ENCODE measurements at places on chromosomes 12 and 14. TPM values are rescaled to one million over a fixed set of nuclear protein-coding genes. Genes with fewer than 3 reads are reported as not detected.

- H3K27me3 ChIP-seq = no peaks in the 10 kb centered on the region
- H3K4me1 ChIP-seq = no peaks in the 10 kb centered on the region
- no peak overlapping the region for H3K4me3 ChIP-seq
- H3K36me3 ChIP-seq = no peaks in the 10 kb centered on the region
- no peak for DNase-seq
Measured at GRCh38 chr12:94488463-94488862, 28.8 kb upstream of the CEP83 start.

DNA sequence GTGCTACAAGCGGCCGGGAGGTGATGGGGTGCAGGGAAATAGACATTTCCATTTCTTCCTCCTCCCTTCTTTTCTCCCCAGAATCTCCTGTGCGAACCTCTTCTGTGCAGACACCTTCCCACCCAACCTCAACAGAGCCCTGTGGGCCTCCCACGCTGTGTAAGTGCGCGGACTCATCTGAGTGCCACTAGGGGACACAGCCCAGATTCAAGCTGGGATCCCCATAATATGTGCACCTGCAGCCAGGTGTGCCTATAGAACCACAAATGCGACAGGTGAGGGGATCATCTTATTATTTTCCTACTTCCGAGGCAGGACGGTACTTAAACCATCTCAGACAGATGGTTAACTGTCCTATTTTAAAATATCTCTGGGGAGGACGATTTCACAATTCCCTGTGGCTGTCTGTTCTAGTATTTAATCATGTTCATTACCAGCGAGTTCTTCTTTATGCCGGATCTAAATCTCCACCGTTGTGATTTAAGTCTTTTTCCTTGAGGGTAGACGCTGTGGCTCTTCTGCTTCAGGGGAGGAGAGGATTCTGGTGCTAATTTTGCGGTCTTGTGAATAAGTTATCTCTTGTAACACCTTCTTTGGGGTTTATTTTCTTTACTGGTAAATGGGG lies 17.2 kb upstream of the CACNA1C start:
- peaks cover 3% of the 10 kb centered on the region for H3K27me3 ChIP-seq
- peaks cover 9% of the 10 kb centered on the region for H3K4me1 ChIP-seq
- H3K36me3 ChIP-seq = no peaks in the 10 kb centered on the region
- H3K27ac ChIP-seq = no peak overlapping the region
- no peak for DNase-seq

DNA sequence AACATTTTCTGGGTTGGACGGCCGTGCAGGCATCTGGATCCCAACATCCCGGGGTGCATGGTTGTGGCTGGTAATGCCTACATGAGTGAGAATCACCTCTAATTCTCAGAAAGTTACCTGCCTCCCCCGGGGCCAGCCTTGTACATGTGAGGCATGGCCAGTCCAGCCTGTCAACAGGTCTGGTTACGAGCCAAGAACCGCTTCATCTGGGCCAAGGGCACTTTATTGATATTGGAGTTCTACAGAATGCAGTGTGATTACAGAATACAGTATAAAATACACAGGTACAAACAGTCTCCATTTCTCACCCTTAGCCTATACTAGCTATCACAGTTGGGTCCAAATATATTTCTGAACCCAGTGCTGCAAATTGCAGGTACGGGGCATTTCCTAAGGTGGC lies 84.9 kb upstream of the EVL start:
- no peaks in the 10 kb centered on the region for H3K36me3 ChIP-seq
- DNase-seq = no peak
- H3K27ac ChIP-seq = no peak overlapping the region
- no peaks in the 10 kb centered on the region for H3K27me3 ChIP-seq
- H3K4me1 ChIP-seq = no peaks in the 10 kb centered on the region

DNA sequence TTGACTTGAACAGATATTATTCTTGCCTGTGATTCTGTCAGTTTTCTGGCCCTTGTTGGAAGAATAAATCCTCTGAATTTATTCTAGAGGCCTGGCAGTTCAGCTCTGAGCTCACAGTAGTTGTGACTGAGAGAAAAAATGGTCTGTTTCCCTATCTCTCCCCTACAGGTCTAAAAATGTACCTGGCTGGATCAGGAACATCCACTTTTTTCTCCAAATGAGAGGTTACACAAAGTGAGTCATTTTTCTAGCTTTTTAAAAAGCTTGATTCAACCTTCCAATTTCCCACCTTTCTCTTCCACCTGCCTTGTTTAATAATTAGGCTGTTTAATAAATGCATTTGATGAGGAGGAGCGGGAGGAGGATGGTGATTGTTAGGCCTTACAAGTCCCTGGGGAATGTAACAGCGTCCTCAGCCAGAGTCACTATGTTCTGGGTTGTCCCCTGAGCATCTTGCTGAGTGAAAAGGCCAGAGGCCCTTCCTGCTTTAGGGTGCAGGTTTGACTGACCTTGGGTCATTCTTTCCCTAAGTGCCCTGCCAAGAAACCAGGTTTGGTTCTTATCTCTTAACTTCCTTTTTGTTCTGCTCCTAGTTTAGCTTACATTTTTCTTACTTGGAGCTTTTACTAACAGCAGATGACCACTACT lies 91.7 kb upstream of the FUT8 start:
- H3K27me3 ChIP-seq = no peaks in the 10 kb centered on the region
- H3K27ac ChIP-seq = no peak overlapping the region
- no peaks in the 10 kb centered on the region for H3K4me1 ChIP-seq
- H3K36me3 ChIP-seq = no peaks in the 10 kb centered on the region
- DNase-seq = no peak
- no peak overlapping the region for H3K4me3 ChIP-seq

DNA sequence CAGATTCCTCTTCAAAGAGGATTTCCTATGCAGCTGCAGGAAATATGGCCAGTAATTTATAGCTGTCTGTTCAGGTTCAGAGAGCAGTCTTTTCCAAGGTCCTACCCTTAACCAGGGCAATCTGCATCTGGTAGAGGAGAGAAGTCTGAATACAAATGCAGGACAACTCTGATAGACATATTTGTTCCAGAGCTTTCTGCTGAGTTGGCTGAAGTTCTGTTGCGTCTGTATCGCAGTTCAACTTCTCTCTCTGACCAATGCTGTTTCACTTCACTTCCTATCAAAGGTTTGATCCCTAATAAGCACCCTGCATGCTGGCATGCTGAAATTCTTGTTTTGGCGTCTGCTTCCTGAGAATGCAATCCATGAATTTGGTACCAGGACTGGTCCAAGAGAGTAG lies 14.0 kb upstream of the CCDC91 start:
- H3K4me3 ChIP-seq = no peak overlapping the region
- DNase-seq = no peak
- no peak overlapping the region for H3K27ac ChIP-seq
- no peaks in the 10 kb centered on the region for H3K27me3 ChIP-seq

- no peak overlapping the region for H3K27ac ChIP-seq
- H3K4me3 ChIP-seq = no peak overlapping the region
- no peak for DNase-seq
- H3K27me3 ChIP-seq = no peaks in the 10 kb centered on the region
- no peaks in the 10 kb centered on the region for H3K36me3 ChIP-seq
- H3K4me1 ChIP-seq = peaks cover 32% of the 10 kb centered on the region
Measured at GRCh38 chr14:68402525-68403101, 390.3 kb downstream of the ZFP36L1 start.

- H3K4me1 ChIP-seq = no peaks in the 10 kb centered on the region
- H3K36me3 ChIP-seq = no peaks in the 10 kb centered on the region
- H3K4me3 ChIP-seq = no peak overlapping the region
- H3K27me3 ChIP-seq = no peaks in the 10 kb centered on the region
- no peak for DNase-seq
Measured at GRCh38 chr14:87888136-87888999, 104.6 kb downstream of the GALC start.

Gene ADAMTS20
- total RNA-seq = not detected

DNA sequence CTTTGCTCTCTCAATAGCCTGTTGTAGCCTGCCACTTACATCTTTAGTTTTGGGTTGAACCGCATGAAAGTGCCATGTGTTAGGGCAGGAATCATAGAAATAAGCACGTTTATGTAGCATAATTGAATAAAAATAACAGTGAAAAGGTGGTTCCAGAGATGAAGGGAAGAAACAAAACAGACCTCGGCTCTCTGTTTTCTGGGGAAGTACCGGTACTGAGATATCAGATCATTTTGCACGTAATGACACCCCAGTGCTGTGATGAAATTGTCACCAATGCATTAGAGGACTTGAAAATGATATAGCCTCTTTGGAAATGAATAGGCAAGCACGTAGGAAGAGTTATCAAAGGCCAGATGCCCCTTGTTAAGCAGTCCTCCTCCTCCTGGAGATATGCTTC lies 42.5 kb upstream of the DLK1 start:
- H3K4me3 ChIP-seq = no peak overlapping the region
- H3K4me1 ChIP-seq = peaks cover 4% of the 10 kb centered on the region

- no peak overlapping the region for H3K27ac ChIP-seq
- no peaks in the 10 kb centered on the region for H3K36me3 ChIP-seq
- no peak for DNase-seq
- H3K4me1 ChIP-seq = no peaks in the 10 kb centered on the region
Measured at GRCh38 chr12:24134092-24134491, 184.6 kb upstream of the SOX5 start.

- no peaks in the 10 kb centered on the region for H3K36me3 ChIP-seq
- DNase-seq = no peak
- no peak overlapping the region for H3K4me3 ChIP-seq
- H3K4me1 ChIP-seq = no peaks in the 10 kb centered on the region
- no peaks in the 10 kb centered on the region for H3K27me3 ChIP-seq
- H3K27ac ChIP-seq = no peak overlapping the region
Measured at GRCh38 chr14:93160353-93160801, 24.3 kb downstream of the MOAP1 start.

- no peak overlapping the region for H3K4me3 ChIP-seq
- DNase-seq = peak; percentile 48
- H3K27ac ChIP-seq = peak overlapping the region; percentile 67
- no peaks in the 10 kb centered on the region for H3K27me3 ChIP-seq
Measured at GRCh38 chr12:112121780-112122565, 3.4 kb upstream of the TRAFD1 start.

DNA sequence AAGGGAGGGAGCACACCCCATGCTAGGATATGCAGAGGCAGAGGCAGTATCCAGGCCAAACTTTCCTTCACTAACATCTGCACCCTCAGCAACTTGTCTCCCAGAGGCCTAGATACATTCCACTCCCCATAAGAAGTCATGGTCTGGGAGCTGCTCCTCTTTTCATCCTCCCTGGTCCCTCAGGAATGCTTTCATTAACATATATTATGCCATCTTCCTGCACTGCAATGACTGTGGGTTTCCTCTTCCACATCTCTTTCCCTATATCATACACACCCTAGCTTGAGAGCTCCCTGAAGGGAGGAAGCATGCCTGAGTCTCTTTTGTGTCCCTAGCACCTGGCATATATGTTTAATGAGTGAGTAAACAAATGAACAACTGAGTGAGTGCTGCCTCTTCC lies 8.6 kb downstream of the DDN start:
- H3K4me1 ChIP-seq = peaks cover 9% of the 10 kb centered on the region
- DNase-seq = no peak
- H3K36me3 ChIP-seq = no peaks in the 10 kb centered on the region
- peaks cover 12% of the 10 kb centered on the region for H3K27me3 ChIP-seq
- H3K4me3 ChIP-seq = no peak overlapping the region

GRCh38 chr14:50679674-50680073 lies 11.6 kb upstream of the SAV1 start:
- H3K27me3 ChIP-seq = no peaks in the 10 kb centered on the region
- H3K27ac ChIP-seq = no peak overlapping the region
- no peak overlapping the region for H3K4me3 ChIP-seq
- H3K4me1 ChIP-seq = no peaks in the 10 kb centered on the region
- no peak for DNase-seq

GRCh38 chr12:11729439-11730150 lies 80.1 kb downstream of the ETV6 start:
- peaks cover 6% of the 10 kb centered on the region for H3K4me1 ChIP-seq
- DNase-seq = no peak
- no peaks in the 10 kb centered on the region for H3K27me3 ChIP-seq
- H3K27ac ChIP-seq = no peak overlapping the region

Gene OR10AD1
- not detected for total RNA-seq

GRCh38 chr14:104081951-104082464 lies 3.5 kb upstream of the ASPG start:
- no peaks in the 10 kb centered on the region for H3K4me1 ChIP-seq
- H3K4me3 ChIP-seq = no peak overlapping the region
- no peak for DNase-seq
- H3K27me3 ChIP-seq = peaks cover 3% of the 10 kb centered on the region

- DNase-seq = no peak
- no peaks in the 10 kb centered on the region for H3K36me3 ChIP-seq
- no peak overlapping the region for H3K4me3 ChIP-seq
- H3K4me1 ChIP-seq = no peaks in the 10 kb centered on the region
- no peaks in the 10 kb centered on the region for H3K27me3 ChIP-seq
- no peak overlapping the region for H3K27ac ChIP-seq
Measured at GRCh38 chr12:93319523-93320050, 58.1 kb upstream of the NUDT4 start.

Gene KCNMB4
- 0.71 TPM for total RNA-seq

DNA sequence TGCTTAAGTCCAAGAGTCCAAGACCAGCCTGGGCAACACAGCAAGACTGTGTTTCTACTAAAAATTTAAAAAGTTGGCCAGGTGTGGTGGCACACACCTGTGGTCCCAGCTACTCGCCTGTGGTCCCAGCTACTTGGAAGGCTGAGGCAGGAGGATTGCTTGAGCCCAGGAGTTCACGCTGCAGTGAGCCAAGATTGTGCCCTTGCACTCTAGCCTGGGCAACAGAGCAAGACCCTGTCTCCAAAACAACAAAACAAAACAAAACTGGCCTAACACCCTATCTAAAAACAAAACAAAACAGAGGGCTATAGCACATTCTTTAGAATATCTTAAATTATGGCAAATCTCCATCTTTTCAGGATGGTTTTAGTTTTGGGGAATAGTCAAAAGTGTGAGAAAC lies 3.1 kb upstream of the LYZ start:
- H3K4me1 ChIP-seq = no peaks in the 10 kb centered on the region
- DNase-seq = no peak
- H3K36me3 ChIP-seq = no peaks in the 10 kb centered on the region

Gene GPATCH2L
- 63.5 TPM for total RNA-seq

DNA sequence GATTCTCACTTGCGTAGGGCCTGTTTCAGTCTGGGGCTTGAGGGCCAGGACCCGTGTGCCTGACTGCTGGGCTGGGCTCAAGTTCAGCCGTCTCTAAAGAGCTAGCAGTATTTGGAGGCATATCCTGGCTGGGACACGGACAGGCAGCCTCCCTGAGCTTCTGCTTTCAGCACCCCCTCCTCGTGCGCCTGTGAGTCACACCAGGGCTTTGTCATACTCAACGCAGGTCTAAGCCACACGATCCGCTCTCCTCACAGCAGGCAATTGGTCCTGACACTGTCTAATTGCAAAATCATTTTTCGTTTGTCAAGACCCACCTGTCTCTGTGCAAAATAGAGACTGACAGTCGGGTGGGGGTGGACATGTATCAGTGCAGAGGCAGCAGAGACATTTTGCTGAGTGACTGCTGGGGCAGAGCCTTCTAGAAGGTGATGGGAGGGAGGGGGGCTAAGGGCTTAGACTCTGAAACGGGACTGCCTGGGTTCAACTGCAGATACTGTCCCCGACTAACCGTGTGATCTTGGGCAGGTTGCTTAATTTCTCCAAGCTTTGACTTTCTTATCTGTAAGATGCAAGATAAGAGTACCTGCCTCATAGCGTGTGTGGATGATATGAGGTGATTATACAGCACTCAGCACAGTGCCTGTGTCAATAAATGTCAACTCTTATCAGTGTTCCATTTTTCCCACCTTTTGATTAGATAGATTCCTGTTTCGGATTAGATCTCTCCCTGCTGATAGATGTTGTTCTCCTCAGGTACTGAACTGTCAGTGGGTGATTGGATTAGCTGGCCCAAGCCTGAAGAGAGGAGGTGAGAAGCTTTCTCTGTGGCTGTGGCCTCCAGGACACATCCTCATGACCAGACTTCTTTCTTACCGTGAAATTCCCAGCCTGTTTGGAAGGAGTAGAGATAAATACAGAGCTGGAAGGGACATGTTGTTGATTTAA lies 53.1 kb downstream of the KCNA1 start:
- peaks cover 4% of the 10 kb centered on the region for H3K27me3 ChIP-seq
- H3K36me3 ChIP-seq = no peaks in the 10 kb centered on the region
- H3K4me1 ChIP-seq = no peaks in the 10 kb centered on the region

All from gastrocnemius medialis (tissue), 4 donors.